ENCODE measurements at places on chromosomes 3 and 15. TPM values are rescaled to one million over a fixed set of nuclear protein-coding genes. Genes with fewer than 3 reads are reported as not detected.

Gene DNAH12
- total RNA-seq = not detected

Gene HESX1
- not detected for total RNA-seq

Gene NOP10
- 224 TPM for total RNA-seq

Gene BCL2A1
- total RNA-seq = 0.12 TPM

Gene C3orf62
- 0.60 TPM for total RNA-seq
